ENCODE measurements at places on chromosomes 2 and 18.

GRCh38 chr2:138132108-138132507 lies 167.8 kb downstream of the HNMT start:
- no peak for DNase-seq

GRCh38 chr2:83168377-83168776 lies 1290.7 kb downstream of the SUCLG1 start:
- DNase-seq: no peak

GRCh38 chr2:197598450-197598849 lies 76.9 kb downstream of the RFTN2 start:
- DNase-seq: no peak

- no peak for DNase-seq
Observed at GRCh38 chr2:186573531-186573930, 16.3 kb upstream of the ITGAV start.

DNA sequence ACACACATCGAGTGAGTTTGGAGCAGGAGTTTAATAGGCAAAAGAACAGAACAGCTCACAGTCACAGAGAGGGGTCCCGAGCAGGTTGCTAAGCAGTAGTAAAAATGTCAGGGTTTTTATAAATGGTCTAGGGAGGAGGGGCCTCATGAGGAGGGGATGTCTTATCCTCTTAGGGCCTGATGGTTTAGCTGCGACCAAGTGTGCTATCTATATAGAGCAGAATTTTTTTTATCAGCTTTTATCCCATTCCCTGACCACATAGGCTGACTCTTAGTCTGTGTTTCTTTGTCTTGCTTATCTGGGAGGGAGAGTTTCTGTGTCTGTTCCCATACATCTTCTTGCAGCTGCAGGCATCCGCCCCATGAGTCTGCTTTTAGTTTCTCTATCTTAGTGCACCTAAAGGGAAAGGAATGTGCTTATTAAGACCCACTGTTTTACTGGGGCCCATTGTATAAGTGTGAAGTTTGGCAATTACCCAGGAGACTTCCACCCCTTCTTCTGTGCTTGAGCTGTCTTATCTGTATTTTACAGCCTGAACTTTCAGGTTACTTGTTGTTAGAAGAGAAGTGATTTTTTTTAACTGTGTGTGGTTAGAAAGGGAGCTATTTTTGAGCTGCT lies 30.4 kb upstream of the GMCL1 start:
- DNase-seq: no peak

GRCh38 chr2:241968417-241968816 lies 98.9 kb downstream of the RTP5 start:
- DNase-seq: no peak

DNA sequence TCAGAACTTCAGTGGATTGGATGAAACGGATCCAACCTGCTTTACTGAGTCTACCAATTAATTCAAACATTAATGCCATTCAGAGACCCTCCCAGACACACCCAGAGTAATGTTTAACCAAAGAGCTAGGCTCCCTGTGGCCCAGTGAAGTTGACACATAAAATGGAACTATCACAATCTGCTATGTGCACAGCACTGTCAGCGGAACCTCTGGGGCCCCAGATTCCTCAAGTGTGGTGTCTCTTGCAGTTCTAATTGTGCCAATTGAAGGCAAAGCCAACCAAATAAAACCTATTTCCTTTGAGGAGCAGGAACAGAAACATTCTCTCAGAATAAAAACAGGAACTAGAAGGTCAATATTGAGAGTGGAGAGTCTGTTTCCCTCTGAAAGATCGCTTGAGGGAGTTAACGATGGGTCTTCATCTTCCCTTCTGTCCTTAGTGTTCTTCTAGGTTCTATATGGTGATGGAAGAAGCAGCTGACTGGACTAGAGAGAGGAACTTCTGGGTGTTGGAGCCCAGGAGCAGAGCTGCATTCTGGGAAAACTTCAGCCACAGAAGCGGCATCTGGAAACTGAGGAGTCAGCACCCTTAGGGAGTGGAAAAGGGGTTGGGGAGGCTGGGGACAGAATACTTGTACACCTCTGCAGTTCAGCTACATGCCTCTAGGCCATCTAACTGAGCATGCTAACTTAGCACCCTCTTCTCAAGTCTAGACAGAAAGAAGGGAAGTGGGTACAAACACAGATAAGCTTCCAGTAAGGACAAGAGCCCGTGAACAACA lies 174.4 kb upstream of the FBXO11 start:
- DNase-seq: no peak

DNA sequence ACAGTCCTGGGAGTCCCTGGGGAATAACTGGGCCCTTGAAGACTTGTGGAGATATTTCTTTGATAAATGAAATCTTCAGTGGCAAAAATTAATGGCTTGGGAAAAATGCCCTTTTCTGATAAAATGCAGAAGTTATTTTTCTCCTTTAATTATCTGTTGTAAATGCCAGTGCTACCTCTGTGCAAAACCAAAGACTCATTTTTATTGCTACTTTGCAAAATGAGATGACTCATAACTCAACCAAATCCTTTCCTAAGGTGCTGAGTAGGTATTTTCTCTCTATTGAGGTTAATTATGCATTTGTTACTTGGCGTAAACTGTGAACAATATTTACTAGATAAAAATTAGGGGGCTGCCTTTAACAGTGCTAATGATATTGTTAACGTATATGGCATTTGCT lies 163.9 kb downstream of the DOK6 start:
- DNase-seq: no peak

- no peak for DNase-seq
Observed at GRCh38 chr18:46939998-46940571, 22.7 kb downstream of the KATNAL2 start.

DNA sequence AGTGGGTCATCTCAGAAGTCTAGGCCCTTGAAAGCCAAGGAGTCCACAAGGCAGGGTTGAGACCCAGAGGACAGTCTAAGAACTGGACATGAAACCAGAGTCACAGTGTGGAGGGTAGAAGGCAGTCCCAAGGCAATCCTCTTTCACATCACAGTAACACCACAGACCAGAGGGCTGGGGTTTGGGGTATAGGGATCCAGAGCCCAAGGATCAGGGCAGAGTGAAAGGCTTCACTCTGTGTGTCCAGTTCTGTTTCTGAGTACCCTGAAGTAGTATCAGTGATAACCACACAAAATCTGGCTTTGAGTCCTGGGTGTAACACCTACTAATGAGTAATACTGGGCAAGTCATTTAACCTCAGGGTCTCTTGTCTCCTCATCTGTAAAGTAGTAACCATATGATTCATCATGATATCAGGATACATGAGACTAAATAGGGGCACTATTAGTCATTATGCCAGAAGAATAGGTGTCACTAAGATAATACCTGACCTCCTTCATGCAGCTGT lies 91.0 kb downstream of the ICA1L start:
- no peak for DNase-seq

DNA sequence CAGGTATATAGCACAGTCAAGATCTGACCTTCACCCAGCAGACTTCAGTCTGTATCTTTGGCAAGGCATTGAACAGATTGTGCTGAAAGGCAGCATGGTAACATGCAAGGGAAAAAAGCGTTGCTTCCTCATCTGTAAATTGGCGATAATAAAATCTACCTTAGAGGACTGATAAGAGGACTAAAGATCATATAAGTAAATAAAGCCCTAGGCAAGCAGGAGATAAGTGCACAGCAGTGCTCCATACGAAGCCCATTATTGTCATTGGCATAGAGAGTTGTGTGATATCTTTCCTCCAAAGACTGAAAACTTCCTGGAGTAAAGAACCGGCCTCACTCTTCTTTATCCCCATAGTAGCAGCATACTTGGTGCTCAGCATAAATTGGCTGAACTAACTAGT lies 162.6 kb downstream of the ANKRD44 start:
- DNase-seq: no peak

DNA sequence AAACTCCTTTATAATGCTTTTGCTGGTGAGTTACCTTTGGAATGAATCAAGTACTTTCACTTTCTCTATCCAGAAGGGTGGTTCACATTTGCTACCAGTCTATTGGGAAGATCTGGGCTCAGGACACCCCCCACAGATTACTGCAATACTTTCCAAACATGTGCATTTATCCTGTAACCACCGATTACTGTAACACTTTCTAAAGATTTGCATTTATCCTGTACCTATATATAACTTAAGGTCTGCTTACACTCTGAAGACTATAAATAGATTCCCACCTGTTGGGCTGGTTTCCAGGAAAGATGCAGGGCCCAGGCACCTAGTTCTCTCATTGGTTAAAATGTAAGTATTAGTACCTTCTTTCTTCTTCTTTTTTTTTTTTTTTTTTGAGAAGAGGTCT lies 113.0 kb upstream of the NEDD4L start:
- no peak for DNase-seq

DNA sequence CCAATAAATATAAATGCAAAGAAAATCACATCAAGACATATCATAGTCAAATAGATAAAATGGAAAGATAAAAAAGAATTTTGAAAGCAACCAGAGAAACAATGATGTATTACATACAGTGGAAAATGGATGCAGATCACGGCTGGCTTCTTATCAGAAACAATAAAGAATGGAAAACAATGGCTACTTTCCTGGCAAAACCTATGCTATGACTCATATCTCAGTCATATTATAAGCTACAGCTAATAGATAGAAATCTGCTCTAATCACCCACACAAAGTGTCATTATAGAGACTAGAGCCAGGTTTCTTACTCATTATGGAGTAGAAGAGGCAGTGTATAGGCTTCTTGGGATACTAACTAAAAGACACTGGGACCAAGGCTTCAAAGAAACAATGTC lies 93.5 kb upstream of the TACR1 start:
- no peak for DNase-seq

GRCh38 chr2:112579241-112579640 lies 5.2 kb upstream of the CHCHD5 start:
- DNase-seq: no peak

DNA sequence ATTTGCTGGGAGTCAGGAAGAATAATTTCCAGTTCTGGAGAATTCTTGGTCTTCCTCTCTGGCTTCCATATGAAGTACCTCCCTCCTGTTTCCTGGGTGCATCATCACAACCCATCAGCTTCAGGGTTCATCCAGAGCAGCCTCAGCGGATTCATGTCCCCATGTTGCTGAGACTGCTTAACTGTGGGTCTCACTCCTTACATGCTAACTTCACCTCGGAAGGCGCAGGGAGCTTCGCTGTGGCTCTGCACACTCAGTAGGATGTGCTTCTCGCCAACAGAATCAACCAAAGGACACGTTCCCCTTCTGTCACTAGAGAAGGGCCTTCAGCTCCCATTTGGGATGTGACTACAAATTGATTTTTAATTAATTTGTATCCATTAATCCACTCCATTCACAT lies 24.2 kb downstream of the FBLN7 start:
- no peak for DNase-seq

GRCh38 chr2:37878536-37878935 lies 46.6 kb upstream of the RMDN2 start:
- no peak for DNase-seq

DNA sequence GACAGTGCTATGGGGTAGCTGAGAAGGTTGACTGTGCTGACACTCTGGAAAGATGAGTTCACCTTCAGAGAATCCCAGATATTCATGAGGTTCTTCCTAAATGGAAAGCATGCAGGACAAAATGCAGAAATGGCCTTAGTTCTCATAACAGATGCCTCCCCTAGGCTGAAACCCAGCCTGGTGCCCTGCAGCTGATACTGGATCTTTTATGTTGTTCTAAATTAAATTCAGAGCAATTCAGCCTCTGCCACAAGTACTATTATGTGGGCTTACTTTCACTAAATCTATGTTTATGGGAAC lies 172.0 kb upstream of the SERPINE2 start:
- no peak for DNase-seq

DNA sequence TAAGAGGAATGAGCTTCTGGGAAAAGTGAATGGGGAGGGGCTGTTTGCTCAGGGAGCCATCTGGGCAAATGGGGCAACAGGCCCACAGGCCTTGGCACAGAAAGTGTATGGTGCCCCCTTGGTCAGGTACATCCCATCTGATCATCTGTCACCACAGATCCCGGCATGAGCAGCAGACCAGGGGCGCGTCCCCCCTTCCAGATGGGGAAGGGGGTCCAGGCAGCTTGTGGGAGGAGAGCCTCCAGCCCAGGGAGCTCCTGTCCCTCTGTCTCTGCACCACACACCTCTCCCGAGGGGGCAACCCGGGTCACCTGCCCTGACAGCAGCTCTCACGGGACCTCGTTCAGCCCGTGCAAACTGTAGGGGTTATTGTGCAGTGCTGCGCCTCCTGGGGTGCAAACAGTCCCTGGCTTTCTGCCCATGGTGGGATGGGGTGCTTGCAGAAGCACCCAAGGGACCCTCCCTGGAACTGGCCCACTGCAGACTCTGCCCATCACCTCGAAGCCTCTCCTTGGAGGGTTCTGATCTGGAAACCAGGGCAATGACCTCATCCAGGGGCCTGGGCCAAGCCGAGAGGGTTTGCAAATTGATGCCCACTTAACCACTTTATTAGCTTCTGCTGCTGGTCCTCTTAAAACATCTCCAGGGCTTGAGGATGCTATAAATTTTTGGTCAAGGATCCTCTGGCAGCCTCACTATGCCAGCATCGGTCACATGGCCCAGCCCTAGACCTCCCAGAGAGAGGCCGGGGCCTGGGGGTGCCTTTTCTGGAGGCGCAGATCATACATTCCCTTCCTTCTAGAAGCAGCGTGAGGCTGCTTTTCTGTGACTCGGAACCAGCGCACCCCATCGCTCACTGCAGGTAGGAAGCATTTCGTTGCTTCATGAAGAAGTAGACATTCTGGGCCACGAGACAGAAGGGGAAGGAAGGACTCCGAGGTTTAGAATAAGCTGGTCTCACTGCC lies 7.6 kb upstream of the BOK start:
- DNase-seq: no peak

DNA sequence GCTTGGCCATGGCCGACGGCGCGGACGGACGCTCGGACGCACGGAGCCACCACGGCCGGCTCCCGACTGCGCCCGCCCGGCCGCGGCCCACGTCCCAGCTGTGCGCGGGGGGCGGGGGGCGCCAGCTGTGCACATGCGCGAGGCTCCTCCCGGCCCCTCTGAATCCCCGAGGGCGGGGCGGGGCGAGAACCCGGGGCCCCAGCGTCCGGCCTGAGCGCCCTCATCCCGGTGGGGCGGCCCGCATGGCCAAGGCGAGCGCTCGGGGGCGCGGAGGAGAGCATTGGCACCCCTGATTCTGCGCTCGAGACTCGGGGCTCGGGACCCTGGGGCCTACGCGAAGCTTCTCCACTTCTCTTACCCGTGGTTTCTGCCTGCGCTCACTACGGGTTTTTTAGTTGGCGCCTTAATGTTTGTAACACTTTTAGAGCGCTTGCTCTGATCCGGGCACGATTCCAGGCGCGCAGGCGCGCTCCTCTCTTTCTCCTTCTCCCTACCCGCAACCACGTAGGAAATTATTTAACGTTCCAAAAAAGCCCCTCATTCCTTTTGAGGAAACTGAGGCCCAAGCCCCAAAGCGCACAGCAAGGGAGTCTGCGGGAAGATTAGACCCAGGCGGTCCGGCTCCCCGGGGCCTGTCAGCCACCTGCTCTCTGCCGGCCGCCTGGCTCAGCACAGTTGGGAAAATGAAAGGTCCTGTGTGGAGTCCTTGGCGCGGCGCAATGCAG lies at the start of gene PXDN:
Gene PXDN, minus strand, starts transcription at position 70 of the 725 bp plus-strand sequence. Its CDS starts 60 bp downstream, at position 10.
- no peak for DNase-seq

DNA sequence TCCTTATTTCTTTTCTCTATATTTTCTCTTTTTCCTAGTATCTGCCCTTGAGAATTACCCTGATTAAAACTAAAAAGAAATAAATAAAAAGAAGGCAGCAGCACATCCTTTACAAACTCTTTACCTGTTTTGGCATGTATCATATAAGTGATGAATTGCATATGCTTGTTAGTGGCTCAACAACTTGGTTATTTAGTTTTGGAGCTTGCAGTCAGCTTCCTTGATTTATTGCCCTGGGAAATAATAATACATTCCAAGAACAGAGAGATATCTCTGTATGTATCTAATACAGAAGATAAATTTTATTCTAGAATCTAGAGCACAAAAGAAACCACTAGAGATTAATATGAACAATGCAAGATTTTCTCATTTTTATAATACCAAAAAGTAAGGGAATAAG lies 139.8 kb upstream of the ZC3H15 start:
- no peak for DNase-seq

Measured in stimulated activated CD4-positive, alpha-beta T cell treated with anti-CD3 and anti-CD28 coated beads, Interleukin-12 subunit alpha, Interleukin-12 subunit beta, amount 100 ng/mL, for 4 hours (primary cell).